ENCODE measurements at places on chromosomes 3 and 15.

DNA sequence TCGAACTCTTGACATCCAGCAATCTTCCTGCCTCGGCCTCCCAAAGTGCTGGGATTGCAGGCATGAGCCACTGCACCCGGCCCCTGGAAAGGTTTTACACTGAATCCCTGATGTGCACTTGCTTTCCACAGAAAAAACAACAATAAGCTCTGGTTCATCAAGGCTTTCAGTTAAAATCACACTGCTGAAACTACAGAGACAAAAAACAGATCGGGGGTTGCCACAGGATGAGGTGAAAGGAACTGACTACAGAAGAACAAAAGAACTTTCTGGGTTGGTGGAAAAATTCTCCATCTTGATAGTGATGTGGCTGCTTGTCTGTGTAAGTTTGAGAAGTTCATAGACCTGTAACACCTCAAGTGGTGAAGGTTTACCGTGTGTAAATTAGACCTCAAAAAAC lies 2.9 kb downstream of the RAB43 start:
- peaks cover 52% of the 10 kb centered on the region for H3K4me1 ChIP-seq
- no peak overlapping the region for H3K27ac ChIP-seq
- H3K27me3 ChIP-seq, result no peaks in the 10 kb centered on the region
- H3K36me3 ChIP-seq, result peaks cover 14% of the 10 kb centered on the region
- no peak overlapping the region for H3K4me3 ChIP-seq
- ATAC-seq, result no peak

- H3K4me1 ChIP-seq, result peaks cover 39% of the 10 kb centered on the region
- peak within 1 kb of the TSS; percentile 88 for H3K27ac ChIP-seq
- H3K27me3 ChIP-seq, result no peaks in the 10 kb centered on the region
Observed at GRCh38 chr15:68053701-68054627, at the start of gene PIAS1. TSS of gene PIAS1 (plus strand) at chr15:68054315. CDS start at chr15:68054327, 12 bp downstream.

DNA sequence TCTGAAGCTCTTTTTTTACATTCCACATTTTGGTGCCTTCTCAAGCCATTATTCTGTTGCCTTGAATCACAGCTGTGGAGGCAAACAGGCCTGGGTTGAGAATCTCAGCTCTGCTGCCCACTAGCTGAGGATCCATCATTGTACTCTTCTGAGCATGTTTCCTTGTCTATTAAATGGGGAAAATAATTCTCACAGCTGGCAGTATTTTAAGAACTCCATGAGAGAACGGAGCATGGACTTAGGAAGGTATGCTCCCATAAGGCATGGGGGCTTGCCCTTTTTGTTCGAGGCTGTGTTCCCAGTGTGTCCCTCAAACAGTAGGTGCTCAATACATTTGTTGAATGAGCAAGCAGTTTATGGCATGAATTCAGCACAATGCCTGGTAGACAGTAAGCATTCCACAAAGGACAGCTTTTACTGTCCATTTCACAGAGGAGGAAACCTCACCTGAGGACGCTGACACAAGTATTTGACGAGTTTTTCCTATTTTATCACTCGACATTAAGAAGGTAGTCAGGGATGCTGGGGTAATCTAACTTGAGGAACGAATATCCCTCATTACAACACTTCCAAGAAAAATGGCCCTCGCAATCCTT lies 2.1 kb upstream of the PTPRG start:
- H3K27ac ChIP-seq, result no peak overlapping the region
- H3K4me1 ChIP-seq, result peaks cover 20% of the 10 kb centered on the region
- no peak for ATAC-seq
- H3K27me3 ChIP-seq, result peaks cover 52% of the 10 kb centered on the region
- H3K4me3 ChIP-seq, result no peak overlapping the region

DNA sequence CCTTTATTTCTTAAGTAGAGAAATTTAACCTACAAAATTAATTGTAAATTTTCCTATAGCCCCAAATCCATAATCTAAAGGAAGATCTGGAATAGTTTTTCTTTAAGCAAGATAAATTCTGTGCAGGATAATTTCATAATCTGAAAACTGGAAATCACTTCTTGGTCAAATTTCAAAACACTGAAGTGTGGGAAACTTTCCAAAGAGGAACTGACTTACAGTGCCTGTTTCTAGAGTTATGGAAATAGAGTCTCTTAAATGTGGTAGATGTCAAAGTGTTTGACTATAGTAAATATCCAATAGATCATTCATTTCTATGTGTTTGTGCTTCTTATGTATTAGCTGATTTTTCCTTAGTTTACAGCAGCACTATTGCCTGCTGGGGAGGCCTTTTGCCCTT lies 1.6 kb upstream of the P2RY13 start:
- H3K27me3 ChIP-seq, result no peaks in the 10 kb centered on the region
- ATAC-seq, result no peak
- no peaks in the 10 kb centered on the region for H3K36me3 ChIP-seq
- H3K27ac ChIP-seq, result no peak overlapping the region
- H3K4me3 ChIP-seq, result no peak overlapping the region

- H3K36me3 ChIP-seq, result no peaks in the 10 kb centered on the region
- peaks cover 52% of the 10 kb centered on the region for H3K27me3 ChIP-seq
- no peak overlapping the region for H3K4me3 ChIP-seq
- H3K4me1 ChIP-seq, result no peaks in the 10 kb centered on the region
- H3K27ac ChIP-seq, result no peak overlapping the region
Observed at GRCh38 chr3:44886561-44886960, 12.2 kb downstream of the TGM4 start.

DNA sequence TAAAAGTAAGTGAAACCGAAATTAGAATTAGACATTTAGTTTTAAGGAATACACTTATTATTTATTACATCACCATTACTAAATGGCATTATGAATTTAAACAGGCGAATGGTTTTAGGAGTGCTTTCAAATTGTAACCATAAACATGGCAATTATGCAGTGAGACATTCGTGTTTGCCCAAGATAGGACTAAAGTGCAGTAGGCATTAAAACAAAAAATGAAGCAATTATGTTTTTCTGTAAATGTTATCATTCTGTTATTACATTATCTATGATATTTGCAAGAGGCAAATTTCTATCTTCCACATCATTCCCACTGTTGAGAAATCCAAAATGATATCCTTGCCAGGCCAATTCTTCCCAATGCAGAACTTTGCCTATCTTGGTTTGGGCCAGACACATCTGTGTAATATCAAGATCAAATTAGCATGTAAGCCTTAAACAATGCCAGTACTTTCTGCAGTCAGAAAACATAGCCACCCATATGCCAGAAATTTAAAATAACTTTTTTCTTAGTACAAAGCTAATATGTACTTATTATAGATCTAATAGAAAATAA lies 156.9 kb downstream of the ATP8B4 start:
- no peak for ATAC-seq
- no peaks in the 10 kb centered on the region for H3K4me1 ChIP-seq
- no peaks in the 10 kb centered on the region for H3K36me3 ChIP-seq
- no peak overlapping the region for H3K27ac ChIP-seq
- H3K4me3 ChIP-seq, result no peak overlapping the region

- ATAC-seq, result no peak
- H3K27ac ChIP-seq, result no peak overlapping the region
- no peaks in the 10 kb centered on the region for H3K4me1 ChIP-seq
- no peaks in the 10 kb centered on the region for H3K27me3 ChIP-seq
Observed at GRCh38 chr15:66452971-66453580, 44.5 kb downstream of the SNAPC5 start.

- H3K4me3 ChIP-seq, result no peak overlapping the region
- H3K4me1 ChIP-seq, result no peaks in the 10 kb centered on the region
- H3K27ac ChIP-seq, result no peak overlapping the region
- H3K36me3 ChIP-seq, result no peaks in the 10 kb centered on the region
- H3K27me3 ChIP-seq, result no peaks in the 10 kb centered on the region
Observed at GRCh38 chr3:78734048-78734637, 1033.7 kb downstream of the ROBO1 start.

GRCh38 chr15:56736881-56737707 lies 3.8 kb upstream of the ZNF280D start:
- no peak for ATAC-seq
- no peak overlapping the region for H3K4me3 ChIP-seq

- H3K27ac ChIP-seq, result no peak overlapping the region
- H3K27me3 ChIP-seq, result peaks cover 11% of the 10 kb centered on the region
- H3K4me1 ChIP-seq, result no peaks in the 10 kb centered on the region
- no peaks in the 10 kb centered on the region for H3K36me3 ChIP-seq
- ATAC-seq, result no peak
- no peak overlapping the region for H3K4me3 ChIP-seq
Observed at GRCh38 chr3:13844911-13845310, 35.0 kb downstream of the WNT7A start.

GRCh38 chr3:99805160-99805559 lies 12.5 kb upstream of the CMSS1 start:
- H3K27ac ChIP-seq, result no peak overlapping the region
- H3K36me3 ChIP-seq, result peaks cover 23% of the 10 kb centered on the region
- H3K27me3 ChIP-seq, result no peaks in the 10 kb centered on the region
- H3K4me1 ChIP-seq, result peaks cover 6% of the 10 kb centered on the region
- H3K4me3 ChIP-seq, result no peak overlapping the region

GRCh38 chr3:194960446-194961032 lies 274.9 kb downstream of the FAM43A start:
- H3K4me1 ChIP-seq, result no peaks in the 10 kb centered on the region
- no peak overlapping the region for H3K4me3 ChIP-seq
- H3K27me3 ChIP-seq, result no peaks in the 10 kb centered on the region
- no peaks in the 10 kb centered on the region for H3K36me3 ChIP-seq
- no peak overlapping the region for H3K27ac ChIP-seq

DNA sequence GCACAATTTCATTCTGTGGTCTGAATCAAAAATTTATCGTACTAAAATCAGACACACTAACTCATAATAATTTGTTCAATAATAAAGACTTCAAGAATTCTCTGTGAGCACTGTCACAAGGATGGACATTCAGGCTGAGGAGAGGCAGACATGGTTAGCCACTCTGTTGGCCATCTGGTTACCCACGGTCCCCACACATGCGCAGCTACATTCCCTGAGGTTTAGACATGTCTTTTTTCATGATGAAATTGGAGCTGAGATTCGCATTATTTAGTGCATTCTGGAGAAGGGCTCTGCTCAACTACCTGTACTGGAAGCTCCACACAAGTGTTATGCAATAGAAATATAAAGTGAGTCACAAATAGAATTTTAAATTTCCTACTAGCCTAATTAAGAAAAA lies 156.9 kb downstream of the SUCNR1 start:
- no peak overlapping the region for H3K27ac ChIP-seq
- no peaks in the 10 kb centered on the region for H3K4me1 ChIP-seq
- no peaks in the 10 kb centered on the region for H3K27me3 ChIP-seq
- H3K36me3 ChIP-seq, result no peaks in the 10 kb centered on the region

GRCh38 chr3:45741742-45742460 lies 52.7 kb downstream of the SACM1L start:
- peaks cover 29% of the 10 kb centered on the region for H3K4me1 ChIP-seq
- peaks cover 61% of the 10 kb centered on the region for H3K36me3 ChIP-seq
- peak overlapping the region; percentile 45 for H3K27ac ChIP-seq

DNA sequence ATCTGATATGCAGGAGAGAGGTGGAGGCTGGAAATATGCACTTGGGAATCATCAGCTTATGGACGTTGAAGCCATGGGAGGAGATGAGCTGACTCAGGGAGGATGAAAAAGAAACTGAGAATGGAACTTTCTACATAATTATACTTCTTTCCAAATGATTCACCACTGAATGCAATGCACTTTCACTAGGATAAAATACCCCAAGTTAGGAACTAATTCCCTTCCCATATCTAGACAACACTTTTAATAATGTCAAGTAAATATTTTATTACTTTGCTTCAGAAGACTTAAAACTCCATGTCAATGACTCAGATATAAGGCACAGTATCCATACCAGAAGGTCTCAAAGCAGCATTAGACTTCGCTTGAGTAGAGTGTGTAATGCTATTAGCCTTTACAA lies 24.2 kb downstream of the NPTN start:
- peaks cover 53% of the 10 kb centered on the region for H3K4me1 ChIP-seq
- no peaks in the 10 kb centered on the region for H3K27me3 ChIP-seq
- no peak for ATAC-seq
- peaks cover 15% of the 10 kb centered on the region for H3K36me3 ChIP-seq
- H3K4me3 ChIP-seq, result no peak overlapping the region

GRCh38 chr3:148335612-148336011 lies 362.1 kb upstream of the AGTR1 start:
- ATAC-seq, result no peak
- H3K36me3 ChIP-seq, result no peaks in the 10 kb centered on the region
- no peaks in the 10 kb centered on the region for H3K27me3 ChIP-seq
- H3K4me3 ChIP-seq, result no peak overlapping the region
- no peak overlapping the region for H3K27ac ChIP-seq

DNA sequence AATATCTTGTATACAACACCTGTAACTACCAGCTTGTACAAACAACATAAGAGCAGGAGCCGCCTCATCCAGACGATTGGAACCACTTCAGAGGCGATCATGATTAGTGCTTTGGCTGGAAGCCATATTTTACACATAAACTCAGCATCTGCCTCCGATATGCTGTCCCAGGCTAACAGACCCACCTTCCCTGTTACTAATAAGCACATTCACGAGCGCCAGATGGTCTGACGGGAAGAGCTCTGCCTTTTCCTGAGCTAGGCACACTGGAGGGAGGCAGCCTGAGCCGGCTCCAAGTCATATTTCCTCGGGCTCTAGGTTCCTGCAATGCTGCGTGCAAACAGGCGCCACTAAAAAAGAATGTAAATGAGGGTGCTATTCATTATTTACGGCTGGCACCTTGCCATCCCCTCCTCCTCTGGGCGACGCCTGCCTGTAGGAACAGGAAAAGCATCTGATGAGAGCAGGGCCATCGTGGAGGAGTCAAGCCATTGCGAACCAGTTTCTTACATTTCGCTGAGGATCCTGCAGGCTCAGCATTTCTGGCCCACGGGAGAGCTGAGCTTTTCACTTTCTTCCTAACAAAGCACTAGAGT lies 98.2 kb downstream of the ANXA2 start:
- H3K36me3 ChIP-seq, result no peaks in the 10 kb centered on the region
- no peak overlapping the region for H3K27ac ChIP-seq
- ATAC-seq, result no peak
- H3K27me3 ChIP-seq, result peaks cover 26% of the 10 kb centered on the region

DNA sequence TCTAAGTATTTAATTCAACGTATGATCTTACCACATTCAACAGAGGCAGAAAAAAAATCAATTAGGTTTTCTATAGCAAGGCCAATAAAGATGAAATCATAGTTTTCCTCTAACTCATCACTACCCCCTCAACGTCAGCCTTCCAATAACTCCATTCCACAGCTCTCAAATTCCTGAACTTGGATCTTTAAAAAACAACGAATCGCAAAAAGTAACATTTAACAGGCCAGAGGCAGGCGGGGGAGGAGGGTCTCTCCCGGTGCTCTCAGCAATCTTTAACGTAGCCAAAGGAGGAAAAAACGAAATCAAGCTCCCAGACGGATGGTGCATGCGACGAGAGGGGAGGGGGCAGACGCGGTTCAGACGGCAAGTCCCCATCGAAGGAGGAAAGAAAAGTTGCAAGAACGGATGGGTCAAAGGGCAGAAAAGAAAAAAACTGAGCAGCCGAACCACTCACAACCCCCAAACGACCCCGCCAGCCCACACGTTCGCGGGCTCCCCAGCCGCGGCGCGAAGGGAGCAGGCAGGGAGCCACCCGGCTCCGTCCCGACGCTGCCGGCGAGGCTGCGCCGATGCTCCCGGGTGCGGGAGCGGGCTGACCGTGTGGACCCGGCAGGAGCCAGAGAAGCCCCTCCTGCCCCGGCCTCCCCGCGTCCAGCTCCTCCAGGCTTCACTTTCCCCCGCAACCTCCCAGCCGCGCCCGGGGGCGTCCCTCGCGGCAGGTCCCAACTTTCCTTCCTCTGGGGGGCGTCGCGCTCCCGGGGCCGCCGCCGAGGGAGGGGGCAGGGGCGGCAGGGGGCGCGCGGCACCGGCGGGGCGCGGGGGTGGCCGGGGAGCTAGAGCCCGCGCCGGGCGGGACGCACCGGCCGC lies 703 bp downstream of the PEAK1 start:
- H3K4me1 ChIP-seq, result peaks cover 29% of the 10 kb centered on the region
- H3K27ac ChIP-seq, result peak overlapping the region; percentile 99
- H3K4me3 ChIP-seq, result peak overlapping the region; percentile 99
